ENCODE measurements at places on chromosomes 1 and 21. TPM values are rescaled to one million over a fixed set of nuclear protein-coding genes. Genes with fewer than 3 reads are reported as not detected.
A peak's percentile ranks its signal among the peaks of the same experiment; 100 is the strongest.

The TEX38 gene
- total RNA-seq, result not detected

The TSPAN1 gene
- total RNA-seq, result 0.43 TPM

The NBPF6 gene
- not detected for total RNA-seq

The LMX1A gene
- not detected for total RNA-seq

The CFAP107 gene
- total RNA-seq, result not detected

The CD1D gene
- under 0.01 TPM for total RNA-seq

The PAQR6 gene
- 0.43 TPM for total RNA-seq

The KIF14 gene
- 6.4 TPM for total RNA-seq

The KANK4 gene
- total RNA-seq, result not detected

DNA sequence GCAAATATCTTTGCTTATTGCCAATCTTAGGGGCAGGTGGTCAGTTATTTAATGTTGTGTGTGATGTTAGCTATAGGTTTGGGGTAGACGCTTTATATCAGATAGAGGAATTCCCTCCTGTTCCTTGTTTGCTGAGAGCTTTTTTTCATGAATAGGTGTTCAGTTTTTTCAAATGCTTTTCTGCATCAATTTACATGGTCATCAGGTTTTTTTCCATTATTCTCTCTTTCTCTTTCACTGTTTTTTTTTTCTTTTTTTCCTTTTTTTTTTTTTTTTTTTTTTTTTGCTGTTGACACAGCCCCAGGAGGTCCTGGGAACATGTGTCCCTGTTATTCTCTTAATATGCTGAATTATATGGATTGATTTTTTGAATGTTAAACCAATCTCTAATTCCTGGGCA, 3.0 kb upstream of the SLC25A33 start:
- DNase-seq, result no peak

DNA sequence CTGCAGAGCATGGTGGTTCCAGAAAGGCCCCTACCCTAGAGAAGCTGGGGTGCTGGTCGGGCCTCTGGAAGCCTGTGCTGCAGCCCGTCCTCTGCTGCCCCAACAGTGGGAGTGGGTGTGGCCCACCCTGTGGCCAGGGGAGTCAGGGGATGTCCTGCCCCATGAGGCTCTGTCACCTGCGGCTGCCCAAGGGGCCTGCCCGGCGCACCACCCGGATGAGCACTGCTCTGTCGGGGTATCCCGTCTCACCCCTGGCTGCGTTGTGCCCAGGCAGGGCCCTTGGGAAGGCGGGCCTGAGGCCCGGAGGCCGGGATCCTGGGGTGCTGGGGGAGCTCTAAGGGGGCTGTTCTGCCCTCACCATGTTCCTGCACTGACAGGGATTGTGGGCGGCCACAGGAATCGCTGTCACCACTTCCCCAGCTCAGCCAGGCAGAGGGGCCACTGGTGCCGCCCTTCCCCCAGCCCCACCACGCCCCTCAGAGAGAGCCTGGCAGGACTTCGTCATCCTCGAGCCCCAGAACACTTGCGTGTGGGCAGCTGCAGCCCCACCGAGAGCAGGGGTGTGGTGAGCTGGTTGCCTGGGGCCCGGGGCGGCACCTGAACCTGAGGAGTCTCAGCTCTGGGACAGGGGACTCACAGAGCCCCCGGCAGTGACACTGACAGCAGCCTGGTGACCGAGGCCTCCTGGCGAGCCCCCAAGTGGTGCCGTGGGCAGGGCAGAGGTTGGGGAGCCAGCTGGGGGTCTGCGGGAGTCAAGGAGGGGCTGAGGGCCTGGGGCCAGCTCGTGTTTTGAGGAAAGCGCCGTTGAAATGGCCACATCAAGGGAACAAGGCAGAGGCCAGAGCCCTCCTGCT, 20.2 kb downstream of the PANK4 start:
- no peak for DNase-seq

GRCh38 chr1:58883888-58884482, 100.1 kb upstream of the JUN start:
- DNase-seq, result peak; percentile 38

DNA sequence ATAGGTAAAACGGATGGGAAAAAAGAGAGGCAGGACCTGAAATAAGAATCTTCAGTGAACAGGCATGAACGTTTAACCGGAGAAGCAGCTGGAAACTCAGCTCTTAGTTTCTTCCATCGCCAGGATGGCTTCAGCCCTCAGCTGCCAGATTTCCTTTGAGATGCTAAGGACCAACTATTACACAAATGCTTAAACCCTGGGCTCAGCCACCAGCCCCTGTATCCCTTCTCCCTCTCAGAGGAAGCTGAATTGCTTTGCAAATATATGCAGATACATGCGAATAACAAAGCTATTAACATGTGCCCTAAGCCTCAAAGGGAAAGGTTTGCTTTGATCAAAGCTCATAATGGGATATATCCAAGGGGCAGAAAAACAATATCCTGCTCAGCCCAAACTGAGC, 515.1 kb downstream of the OMA1 start:
- no peak for DNase-seq

DNA sequence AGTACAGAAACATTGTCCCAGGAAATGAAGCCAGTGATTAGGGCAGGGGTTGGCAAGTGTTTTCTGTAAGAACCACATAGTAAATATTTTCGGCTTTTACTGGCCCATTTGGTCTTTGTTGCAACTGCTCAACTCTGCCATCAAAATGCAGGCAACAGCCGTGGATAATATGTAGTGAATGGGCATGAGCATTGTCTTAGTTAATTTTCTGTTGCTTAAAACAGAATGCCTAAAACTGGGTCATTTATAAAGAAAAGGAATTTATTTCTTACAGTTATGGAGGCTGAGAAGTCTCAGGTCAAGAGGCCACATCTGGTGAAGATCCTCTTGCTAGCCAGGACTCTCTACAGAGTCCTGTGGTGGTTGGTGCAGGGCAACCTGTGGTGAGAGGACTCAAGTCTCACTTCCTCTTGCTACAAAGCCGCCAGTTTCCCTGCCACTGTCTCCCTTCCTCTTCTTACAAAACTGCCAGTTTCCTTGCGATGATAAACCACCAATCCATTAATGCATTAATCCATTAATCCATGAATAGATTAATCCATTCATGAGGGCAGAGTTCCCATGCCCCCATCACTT, 166.4 kb downstream of the PSMG1 start:
- peak; percentile 89 for DNase-seq

GRCh38 chr1:205137901-205138300, 16.1 kb upstream of the RBBP5 start:
- DNase-seq, result no peak

DNA sequence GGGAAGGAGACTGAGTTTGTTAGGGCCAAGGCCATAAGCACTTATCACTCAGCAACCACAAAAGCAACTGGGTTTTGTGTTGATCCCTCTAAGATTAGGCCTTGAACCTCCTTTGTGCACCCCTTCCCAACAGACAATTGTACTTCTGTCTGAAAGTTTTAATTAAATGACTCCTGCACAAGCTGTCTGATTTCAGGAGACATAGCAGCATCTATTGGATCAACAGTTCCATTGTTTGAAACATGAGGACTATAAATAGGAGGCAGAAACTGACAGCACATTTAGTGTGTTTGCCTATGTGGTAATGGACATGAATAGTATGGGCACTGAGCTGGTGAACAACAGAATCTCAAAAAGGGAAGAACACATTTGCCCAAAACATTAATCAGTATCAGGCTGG, 167.3 kb upstream of the KCNJ6 start:
- DNase-seq, result no peak

- DNase-seq, result no peak
These were observed 51.8 kb downstream of the MAGI3 start for GRCh38 chr1:113442131-113442530.

- DNase-seq, result no peak
These were observed 183.9 kb downstream of the TOMM20 start for GRCh38 chr1:234944439-234945344.

GRCh38 chr1:151846686-151847237, 6.8 kb downstream of the THEM5 start:
- DNase-seq, result no peak

- DNase-seq, result no peak
These were observed 153.6 kb downstream of the PGBD5 start for GRCh38 chr1:230272557-230272956.

DNA sequence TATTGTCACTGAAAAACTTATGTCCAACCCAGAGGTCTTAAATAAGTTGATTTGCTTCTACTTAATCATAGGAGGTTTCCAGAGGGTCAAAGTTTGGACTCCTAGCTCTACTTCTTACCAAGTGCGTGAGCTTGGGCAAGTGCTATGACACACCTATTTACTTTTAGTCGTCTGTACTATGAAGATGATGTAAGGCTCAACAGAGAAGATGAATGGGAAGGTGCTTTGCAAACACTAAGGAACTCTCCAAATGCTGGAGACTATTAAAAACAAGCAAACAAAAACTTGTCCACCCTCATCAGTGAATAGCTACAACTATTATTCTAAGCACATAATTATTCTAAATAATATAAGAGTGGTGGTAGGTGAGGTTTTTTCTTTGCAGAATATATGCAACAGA, 232.3 kb upstream of the USP24 start:
- DNase-seq, result no peak

GRCh38 chr1:155184835-155185782, 11.5 kb downstream of the TRIM46 start:
- DNase-seq, result no peak

DNA sequence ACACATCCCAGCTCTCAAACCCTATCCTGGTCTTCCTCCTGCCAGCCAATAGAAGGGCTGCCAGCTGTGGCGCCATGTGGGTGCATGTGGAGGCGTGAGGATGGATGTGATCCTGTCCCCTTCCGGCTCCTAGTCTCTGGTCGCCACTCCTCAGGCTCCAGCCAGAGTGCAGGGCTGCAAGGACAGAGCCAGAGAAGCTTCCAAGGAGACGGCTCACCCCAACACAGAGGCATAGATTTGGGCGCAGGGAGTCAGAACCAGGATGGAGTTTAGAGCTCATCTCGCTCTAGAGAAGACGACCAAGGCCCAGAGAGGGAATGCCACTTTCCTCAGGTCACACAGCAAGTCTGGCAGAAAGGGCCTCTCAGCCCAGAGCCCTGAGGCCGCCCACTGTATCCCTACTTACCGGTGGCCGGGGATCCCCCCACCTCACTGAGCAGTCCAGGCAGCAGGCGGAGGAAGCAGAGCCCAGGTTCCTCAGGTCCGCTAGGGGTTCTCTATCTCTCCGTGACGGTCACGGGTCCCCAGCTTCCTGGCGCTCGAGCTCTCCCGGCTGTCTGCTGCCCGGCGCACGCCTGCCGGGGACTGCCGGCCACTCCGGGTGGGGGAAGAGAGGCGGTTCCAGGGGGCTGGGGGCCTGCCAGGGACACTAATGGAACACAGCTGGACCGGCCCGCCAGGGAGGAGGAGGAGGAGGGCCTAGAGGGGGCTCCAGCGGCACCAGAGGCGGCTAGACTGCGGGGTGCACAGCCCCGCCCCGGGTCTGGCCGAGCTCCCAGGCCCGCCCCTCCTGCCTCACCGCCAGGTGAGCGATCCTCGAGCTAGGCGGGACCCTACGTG, at the start of gene COL16A1:
COL16A1 (minus strand) TSS at position 587 of the 840 bp plus-strand sequence. CDS start 1,824 bp downstream, outside the sequence.
- peak; percentile 71 for DNase-seq

DNA sequence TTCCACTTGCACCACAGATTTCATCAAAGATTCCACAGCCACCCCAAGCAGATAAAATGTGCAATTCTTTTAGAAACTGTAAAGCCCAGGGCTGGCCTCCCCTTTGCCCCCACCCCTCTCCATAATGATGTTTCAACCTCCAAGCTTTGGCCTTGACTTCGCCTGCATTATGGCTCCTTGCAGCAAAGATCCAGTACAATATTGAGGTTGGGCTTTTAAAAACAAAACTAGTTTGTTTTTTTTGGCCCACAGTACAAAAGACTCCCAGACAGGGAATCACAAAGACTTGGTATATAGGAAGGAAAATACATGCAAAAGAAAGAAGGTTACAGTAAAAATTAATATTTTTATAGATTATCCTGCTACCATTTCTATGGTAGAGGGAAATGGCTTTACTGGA, 356.5 kb upstream of the PTBP2 start:
- DNase-seq, result no peak

DNA sequence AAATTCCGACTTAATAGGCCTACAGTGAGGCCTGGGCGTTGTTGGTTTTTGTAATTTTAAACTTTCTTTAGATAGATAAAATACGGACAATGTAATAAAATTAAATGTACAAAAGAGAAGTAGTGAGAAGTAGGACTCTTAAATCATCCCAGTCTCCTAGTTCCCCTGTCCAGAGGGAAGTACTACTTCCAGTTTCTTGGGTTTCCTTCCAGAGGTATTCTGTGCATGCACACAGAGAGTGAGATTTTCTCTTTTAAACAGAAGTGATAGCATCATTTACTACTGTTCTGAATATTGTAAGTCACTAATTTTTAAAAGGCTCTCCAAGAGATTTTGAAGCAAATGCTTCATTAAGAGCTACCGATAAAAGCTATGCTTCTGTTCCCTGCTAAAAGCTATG, 7.2 kb upstream of the FNBP1L start:
- DNase-seq, result no peak

DNA sequence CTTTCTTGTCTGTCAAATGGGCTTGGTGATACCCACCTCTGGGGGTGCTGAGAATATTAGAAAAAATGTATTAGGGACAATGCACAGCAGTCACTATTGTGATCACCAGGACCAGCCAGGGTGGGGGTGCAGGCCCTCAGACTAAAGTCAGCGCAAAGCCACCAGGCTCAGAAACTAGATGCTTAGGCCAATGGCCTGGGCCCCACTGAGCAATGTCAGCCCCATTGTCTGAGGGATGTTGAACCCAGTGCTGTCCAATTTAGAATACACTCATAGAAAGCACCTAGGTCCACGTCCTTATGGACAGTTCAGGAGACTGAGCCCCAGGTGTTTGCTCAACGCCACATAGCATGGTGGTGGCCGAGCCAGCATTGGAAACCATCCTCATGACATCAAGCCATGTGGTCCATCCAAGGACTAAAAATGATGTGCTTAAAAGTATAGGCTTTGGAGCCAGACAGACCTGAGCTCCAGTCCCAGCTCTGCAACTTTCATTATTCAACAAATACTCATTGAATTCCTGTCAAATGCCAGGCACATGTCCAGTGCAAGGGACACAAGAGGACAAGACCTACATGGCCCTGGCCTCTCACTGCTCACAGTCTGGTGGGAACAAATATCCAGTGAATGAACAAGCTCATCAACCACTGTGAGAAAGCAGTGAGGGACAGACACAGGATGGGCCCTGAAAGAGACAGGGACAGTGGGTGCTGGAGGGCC, 273.8 kb downstream of the MATN1 start:
- no peak for DNase-seq

DNA sequence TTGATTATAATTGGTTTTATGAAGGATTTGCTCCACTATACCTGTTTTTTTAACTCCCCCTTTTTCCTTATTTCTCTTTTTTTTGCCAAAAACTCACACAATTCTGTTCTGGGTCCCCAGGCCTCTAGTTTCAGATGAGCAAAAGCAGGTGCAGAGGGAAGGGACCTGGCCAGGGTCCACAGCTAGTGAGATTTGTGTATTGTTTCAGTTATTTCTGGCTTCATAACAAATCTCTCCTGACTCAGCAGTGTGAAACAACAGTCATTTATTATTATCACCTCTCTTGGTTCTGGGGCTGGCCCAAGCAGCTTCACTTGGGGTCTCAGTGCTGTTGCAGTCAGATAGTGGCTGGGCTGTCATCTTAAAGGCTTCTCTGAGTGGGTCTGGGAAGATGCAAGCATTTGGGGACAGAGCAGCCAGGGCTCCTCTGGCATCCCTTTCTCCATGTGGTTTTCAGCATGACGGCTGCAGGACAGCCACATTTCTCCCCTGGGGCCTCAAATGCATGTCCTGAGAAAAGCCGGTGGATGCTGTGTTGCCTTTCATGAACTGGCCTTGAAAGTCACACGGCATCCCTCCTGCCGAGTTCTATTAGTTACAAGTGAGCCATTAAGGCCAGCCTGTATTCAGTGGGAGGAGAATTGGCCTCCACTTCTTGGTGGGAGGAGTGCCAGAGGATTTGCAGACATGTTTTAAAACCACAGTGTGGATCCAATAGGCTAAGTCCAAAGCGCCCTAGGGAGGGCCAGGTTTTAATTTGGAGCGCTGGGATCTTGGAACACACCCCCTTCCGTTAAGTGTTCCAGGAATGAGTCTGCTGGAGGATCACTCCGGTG, 137.1 kb downstream of the CAMTA1 start:
- DNase-seq, result peak; percentile 60

Measured in fibroblast of villous mesenchyme (primary cell).